ENCODE measurements at places on chromosomes 1 and 21.

DNA sequence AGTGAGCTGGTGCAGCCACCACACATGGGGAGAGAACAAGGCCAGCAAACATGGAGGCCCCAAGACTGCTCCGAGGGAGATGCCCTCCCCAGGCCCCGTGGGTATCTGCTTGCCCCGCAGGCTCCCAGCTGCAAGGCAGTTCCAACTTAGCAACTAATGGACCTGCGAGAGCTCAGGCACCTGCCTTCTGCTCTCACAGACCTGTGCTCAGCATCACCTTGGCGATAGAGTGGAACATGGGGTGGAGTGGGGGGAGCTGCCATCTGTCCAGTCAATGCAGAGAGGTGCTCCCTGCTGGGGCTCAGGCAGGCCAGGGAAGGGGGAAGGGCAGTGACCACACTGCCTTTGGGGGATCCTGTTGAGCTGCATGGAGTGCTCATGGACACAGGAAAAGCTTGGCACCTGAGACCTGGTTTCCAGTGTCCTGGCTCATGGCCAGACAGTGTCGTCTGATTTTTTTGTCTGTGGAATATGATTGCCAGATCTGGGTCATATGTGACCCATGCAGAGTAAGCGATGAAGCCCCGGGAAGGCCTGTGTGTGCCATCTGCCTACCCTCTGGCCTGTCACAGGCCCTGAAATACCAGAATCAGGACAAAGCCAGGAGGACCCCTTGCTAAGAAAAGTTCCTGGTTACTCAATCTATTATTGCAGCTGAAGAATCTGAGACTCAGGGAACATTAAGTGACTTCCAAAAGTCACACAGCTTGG is 39.9 kb upstream of the TENT5C start:
- no peak for DNase-seq

DNA sequence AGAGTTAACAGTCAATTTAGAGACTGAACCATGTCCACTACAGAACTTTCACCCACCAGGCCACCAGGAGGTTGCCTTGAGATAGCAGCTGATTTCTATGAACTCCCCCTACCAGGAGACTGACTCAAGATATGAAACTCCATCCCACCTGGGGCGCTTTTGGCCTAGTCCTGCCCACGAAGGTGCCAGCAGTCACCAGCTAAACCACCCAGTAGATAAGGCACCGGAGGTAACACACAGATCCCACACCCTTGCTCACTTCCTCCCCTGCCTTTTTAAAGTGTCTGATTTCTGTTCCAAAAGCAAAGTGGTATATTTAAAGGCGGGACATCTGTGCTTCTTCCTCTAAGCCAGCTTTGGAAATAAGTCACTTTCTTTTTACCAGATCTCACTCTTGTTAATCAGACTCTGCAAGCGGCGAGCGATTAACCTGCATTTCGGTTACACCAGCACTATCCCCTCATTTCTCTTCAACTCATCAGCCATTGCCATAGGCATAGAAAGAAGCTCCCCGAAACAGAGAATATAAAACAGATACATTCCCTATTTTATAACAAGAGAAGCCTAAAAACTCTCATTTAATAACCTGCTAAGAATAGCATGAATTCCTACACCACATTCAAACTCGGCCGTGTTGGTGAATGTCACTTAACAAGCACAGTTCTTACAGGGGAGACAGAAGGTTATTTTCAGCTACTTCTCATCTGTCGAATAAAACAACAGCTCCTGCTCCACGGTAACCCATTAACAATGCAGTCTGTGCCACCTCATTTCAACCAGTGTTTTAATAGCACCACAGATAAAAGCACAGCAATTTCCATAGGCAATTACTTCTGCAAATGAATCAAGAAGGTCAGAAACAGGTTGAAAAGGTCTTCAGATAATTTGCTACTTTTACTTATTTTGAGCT is 318.1 kb downstream of the KCNH1 start:
- DNase-seq, result no peak

- no peak for DNase-seq
Measured at GRCh38 chr1:72229893-72230292, 52.4 kb downstream of the NEGR1 start.

GRCh38 chr1:234139966-234140365 is 233.3 kb upstream of the COA6 start:
- no peak for DNase-seq

GRCh38 chr1:8011016-8011415 is 15.1 kb downstream of the ERRFI1 start:
- no peak for DNase-seq

GRCh38 chr21:35843911-35844667 is 216.2 kb downstream of the SETD4 start:
- no peak for DNase-seq

DNA sequence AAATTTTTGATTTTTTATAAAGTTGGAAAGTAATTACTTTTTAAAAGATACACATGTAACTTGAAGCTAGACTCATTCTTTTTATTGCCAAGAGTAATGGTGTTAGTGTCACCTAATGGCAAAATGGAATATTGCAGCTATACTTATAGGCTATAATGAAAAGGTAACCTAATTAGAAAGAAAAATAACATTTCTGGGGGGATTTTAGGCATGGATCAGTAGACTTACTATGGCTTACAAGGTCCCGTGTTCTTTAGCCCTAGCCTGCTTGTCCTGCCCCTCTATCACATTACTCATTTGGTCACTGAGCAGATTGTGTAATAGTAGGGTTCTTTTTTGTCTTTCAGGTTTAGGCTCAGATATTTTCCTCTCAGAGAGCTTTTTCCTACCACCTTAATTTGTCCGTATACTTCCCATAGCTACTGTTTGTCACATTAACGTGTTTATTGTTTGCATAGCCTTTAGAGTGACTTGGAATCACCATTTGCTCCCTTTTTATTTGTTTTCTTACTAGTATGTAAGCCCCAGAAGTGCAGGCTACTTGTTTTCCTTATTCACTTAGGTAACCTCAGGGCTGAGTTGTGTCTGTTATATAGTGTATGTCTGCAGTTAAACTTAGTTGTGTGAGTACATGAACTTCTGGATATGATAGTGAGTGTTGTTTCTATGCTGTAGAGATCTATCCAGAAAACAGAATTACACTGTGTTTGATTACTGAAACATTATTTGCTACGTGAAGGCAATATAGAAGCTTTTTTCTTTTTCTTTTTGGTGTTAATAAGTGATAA is 58.7 kb downstream of the RABGAP1L start:
- peak; percentile 30 for DNase-seq

DNA sequence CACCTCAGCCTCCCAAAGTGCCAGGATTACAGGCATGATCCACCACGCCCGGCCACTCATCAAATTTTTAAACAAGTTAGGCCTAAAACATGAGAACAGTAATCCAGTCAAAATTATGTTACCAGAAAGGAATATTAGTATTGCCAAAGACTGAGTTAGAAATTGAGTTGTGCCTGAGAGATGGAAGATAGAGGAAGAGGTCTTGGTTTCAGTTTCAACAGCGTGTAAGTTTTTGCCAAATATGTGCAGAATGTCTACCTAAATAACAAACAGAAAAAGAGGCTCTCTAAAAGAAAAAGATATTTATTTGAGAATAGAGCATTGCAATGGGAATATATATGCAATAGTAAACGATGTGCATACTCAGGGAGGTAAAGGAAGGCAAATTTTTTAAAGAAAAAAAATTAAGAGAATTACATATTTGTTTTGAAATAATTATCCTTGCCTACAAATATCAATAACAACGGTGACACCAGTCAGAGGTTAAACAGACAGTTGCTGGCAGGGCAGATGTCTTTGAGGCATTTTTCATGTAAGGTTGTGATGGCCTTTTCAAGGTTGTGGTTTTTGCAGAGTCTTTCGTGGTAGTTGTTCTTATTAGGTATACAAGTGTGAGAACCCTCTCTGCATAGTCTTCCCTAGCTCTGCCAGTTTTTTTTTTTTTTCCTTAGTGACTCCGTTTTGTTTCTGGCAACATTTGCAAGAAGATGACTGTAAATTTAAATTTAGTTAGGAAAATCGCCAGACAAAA is 2.2 kb upstream of the CD1B start:
- no peak for DNase-seq

GRCh38 chr1:179889589-179889988 is 7.5 kb downstream of the TOR1AIP1 start:
- no peak for DNase-seq

GRCh38 chr1:95730986-95731385 is 497.0 kb downstream of the RWDD3 start:
- no peak for DNase-seq

DNA sequence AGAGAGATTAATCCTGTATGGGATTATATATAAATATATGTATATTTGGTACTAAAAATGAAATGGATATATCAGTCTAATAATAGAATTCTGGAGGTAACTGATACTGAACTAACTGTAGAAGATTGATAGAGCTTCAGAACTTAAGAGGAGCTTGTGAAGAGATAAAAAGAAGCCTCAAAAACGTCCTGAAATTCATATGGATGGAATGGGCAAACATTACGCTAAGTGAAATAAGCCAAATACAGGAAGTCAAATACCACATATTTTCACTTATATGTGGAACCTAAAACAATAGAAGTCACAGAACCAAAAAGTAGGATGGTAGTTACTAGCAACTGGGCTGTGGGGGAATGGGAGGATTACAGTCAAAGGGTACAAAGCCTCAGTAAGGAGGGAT is 36.0 kb upstream of the ADGRL4 start:
- no peak for DNase-seq

- no peak for DNase-seq
Measured at GRCh38 chr21:15159382-15160020, 94.7 kb upstream of the NRIP1 start.

DNA sequence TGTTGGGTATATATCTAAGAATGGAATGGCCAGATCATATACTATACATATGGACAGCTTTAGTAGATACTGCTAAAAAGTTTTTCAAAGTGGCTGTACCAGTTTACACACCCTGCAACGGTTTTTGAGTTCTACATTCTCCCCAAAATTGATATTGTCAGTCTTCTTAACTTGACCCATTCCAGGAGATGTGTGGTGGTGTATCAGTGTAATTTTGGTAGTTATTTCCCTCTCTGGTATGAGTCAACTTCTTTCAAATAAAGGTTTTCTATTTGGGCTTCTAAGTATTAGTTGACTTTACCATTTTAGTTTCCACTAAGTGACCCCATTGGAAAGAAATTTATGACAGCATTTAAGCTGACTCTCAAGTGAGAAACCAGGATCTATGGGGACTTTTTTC is 29.2 kb downstream of the INKA2 start:
- DNase-seq, result no peak

GRCh38 chr1:22075718-22076117 is 23.2 kb downstream of the CDC42 start:
- no peak for DNase-seq

DNA sequence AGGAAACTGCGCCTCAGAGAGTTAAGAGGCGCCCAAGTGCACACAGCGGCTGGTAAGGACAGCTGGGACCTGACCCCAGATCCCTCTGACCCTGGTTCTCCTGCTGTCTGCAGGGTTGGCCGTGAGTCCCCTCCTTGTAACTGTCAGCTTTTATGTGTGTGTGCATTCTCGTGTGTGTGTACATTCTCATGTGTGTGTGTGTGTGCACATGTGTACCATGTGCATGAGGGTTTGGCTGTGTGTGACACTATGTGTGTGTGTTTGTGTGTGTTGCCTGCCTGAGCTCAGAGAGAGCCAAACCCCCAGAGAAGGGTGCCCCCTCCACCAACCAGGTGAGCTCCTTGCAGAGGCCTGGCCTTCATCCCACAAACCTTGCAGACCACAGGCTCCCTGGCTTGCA is 25.9 kb upstream of the EFHD2 start:
- no peak for DNase-seq

GRCh38 chr1:15669864-15670263 is 14.3 kb upstream of the PLEKHM2 start:
- no peak for DNase-seq

DNA sequence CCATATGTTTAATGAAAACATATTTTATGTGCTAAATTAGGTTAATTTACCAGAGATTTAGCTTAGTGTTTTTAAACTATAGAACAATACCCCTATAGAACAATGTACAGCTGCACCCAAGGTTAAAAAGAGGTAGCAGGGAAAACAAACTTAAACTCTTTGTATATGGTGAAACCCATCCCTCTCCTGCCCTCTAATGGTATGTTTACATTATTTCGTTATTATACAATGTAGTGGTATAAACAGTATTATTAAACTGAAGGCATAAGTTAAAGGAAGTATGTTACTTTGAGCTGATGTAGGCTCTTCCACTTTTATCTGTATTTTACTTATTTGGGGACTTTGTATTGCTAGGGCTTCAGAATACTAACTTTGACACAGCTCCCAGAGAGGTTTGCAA is 16.7 kb upstream of the ZYG11A start:
- DNase-seq, result no peak

DNA sequence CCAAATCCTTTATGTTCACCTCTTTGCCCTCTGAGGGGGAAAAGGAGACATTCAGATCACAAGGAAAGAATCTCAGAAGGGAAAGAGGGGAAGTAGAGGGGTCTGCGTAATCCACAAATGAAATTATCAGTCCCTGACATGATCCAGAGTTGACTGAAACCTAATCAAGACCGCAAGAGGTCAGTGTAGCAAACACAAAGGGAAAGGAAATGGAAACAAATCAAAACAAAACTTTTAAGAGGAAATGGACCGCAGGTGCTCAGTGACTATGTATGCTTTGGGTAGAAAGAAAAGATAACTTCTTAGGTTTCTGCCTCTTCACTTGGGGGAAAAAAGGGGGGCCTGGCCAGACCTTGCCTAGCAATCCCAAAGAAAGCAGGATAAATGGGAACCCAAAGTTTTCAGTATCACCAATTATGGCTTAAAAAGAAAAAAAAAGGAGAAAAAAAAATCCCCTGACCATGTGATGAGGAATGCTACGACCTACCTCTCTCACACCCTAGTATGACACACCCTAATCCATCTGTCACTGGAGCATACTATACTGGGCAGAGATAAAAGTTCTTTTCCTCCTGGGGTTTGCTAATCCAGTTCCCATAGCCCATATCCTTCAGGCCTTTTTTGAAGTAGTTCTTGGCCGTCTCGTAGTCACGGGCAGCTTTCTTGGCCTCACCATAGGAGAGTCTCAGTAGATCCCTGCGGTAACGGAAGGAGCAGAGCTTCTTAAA is 16.9 kb downstream of the CHRNB2 start:
- DNase-seq, result no peak

GRCh38 chr1:3505161-3505560 is 50.7 kb downstream of the ARHGEF16 start:
- DNase-seq, result no peak

- no peak for DNase-seq
Measured at GRCh38 chr1:31529999-31530684, 46.2 kb upstream of the TINAGL1 start.

- DNase-seq, result no peak
Measured at GRCh38 chr1:202890392-202890791, 1.4 kb upstream of the RABIF start.

DNA sequence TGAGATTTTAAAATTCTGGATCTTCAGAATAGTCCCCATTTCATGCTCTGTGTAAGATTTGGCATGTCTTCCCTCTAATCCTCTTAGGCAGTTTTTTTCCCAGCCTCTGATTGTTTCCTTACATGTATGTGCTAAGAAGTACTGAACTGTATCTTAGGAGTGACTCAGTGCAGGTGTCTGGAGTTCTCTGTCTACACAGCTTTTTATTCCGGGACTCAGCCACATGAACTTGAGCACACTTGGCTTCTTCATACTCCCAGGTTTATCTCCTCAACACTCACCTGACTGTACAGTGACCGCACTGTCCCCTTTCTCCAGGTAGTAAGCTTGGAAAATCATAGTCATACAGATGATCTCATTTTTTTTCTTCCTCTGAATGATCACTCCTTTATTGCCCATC is 50.7 kb downstream of the SYT14 start:
- no peak for DNase-seq
